ENCODE measurements at places on chromosomes 2 and 18. TPM values are rescaled to one million over a fixed set of nuclear protein-coding genes. Genes with fewer than 3 reads are reported as not detected.

DNA sequence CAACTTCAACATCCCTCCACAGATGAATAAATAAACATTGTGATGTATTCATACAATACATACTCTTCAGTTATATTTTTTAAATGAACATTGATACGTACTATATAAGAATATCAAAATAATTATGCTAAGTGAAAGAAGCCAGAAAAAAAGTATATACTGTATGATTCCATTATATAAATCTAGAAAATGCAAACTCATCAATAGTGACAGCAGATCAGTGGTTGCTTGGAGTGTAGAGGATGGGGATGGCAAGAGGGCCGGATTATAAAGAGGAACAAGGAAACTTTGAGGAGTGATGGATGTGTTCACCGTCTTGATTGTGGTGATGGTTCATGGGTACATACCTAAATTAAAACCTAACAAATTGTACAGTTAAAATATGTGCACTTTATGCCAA, 3.0 kb upstream of the TTC27 start:
- DNase-seq: no peak

GRCh38 chr2:201784563-201784962, 3.8 kb upstream of the ALS2 start:
- DNase-seq: no peak

DNA sequence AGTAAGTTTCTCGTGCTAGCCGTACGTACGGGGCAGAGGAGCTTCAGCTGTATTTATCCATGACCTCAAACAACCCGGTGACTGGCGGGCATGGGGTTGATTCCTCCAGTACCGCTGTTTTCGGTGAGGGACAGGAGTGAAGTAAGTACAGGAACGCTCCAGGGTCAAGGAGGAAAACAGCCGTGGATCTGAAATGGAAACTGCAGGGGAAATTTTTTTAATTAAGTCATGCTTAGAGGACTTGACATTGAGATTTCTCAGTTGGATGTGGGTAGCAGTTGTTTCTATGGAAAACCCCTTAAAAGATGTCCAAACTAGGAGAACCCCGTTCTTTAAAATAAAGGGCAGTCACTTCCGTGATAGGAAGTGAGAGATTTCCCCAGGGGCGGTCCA, 1.2 kb downstream of the RAB12 start:
- DNase-seq: no peak

GRCh38 chr2:229971298-229971790, 49.0 kb downstream of the FBXO36 start:
- DNase-seq: no peak

Gene ROCK1
- total RNA-seq: 152 TPM

Gene IKZF2
- total RNA-seq: 162 TPM
